Activated CD4-positive, CD25-positive, alpha-beta regulatory T cell (primary cell): ENCODE measurements at places on chromosomes 2 and 18.

DNA sequence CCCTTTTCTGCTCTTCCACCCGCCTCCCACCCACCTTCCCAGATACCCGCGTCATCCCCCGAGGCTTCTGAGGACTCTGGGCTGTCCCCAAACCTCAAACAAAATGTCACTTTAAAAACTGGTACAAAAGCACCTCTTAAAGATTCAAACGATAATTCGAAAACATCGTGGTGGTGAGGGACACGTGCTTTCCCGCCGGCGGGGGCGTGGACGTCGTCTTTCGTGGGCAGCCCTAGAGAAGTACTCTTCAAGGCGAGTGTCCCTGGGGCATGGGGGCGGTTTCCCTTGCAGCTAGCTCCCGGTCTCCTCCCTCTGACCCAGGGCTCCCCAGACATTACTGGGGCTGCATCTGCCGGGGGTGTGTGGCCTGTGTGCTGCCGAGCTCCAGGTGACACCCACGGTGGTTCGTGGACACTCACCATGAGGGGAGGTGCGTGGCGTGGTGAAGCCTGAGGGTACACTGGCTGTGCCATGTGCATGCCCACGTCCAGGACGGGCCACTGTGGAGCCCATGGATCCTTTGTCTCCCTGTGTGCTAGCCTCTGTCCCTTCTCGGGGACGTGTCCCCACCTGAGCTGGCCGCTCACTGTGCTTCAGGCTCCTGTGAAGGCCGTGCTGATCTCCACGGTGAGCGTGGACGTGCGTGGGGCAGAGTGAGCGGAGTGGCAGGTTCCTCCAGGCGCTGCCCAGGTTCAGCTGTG is 117.8 kb downstream of the NFATC1 start:
- DNase-seq = no peak

DNA sequence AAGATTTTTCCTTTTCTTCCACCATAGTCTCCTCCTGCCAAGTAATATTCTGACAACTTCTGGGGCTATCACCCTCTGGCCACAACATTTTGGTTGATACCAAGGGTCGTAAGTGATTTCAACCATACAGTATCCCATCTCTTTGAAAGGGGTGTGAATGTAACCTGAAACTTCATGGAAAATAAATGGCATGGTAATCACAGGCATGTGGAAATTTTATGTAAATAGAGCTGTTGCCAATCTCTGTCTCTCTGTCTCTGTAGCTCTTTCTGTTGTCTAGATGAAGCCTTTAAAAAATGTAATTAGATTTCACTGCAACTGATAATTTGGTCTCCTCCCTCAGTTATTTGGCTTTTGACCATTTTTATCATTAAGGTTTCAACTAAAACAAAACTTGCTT is 125.6 kb upstream of the RPRM start:
- no peak for DNase-seq

GRCh38 chr2:166468124-166469024 is 25.7 kb downstream of the SCN7A start:
- DNase-seq = no peak

GRCh38 chr2:106197878-106198277 is 3.8 kb upstream of the UXS1 start:
- DNase-seq = no peak

DNA sequence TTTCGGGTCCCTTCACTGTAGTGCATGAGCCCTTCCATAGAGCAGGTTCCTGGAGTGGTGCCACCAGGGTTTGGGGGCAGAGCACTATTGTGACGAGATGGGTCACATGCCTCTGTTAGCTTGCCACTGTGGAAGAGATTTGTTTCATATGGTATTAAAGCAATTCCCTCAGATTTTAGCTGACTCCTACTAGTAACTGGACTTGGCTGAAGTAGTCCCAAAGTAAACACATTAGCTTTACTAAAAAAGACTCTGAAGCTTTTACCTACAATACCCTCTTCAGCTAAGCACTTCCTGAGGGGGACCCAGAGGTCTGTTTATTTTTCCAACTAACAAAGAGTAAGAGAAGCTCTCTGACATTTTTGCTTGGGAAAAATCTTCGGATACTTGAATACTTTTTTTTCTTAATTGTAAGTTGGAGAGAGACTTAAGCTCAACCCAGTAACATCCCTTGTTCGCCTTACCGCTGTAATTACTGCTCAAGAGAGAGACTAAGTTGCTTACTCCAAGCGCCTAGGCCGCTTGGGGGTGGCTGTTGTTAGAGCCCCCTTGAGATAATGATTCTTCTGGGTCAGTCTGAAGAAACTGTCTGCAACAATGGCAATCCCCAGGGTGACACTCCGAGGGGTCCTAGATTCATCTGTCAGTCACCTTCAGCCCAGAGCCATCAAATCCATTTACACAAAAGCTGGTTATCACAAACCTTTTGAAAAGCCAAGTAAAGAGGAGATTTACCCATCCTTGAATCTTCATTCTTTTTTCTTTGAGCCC is 177.4 kb downstream of the FIGN start:
- no peak for DNase-seq

GRCh38 chr2:187577310-187577709 is 23.1 kb upstream of the TFPI start:
- DNase-seq = no peak

- DNase-seq = no peak
Observed at GRCh38 chr2:67625178-67625577, 228.0 kb downstream of the ETAA1 start.

DNA sequence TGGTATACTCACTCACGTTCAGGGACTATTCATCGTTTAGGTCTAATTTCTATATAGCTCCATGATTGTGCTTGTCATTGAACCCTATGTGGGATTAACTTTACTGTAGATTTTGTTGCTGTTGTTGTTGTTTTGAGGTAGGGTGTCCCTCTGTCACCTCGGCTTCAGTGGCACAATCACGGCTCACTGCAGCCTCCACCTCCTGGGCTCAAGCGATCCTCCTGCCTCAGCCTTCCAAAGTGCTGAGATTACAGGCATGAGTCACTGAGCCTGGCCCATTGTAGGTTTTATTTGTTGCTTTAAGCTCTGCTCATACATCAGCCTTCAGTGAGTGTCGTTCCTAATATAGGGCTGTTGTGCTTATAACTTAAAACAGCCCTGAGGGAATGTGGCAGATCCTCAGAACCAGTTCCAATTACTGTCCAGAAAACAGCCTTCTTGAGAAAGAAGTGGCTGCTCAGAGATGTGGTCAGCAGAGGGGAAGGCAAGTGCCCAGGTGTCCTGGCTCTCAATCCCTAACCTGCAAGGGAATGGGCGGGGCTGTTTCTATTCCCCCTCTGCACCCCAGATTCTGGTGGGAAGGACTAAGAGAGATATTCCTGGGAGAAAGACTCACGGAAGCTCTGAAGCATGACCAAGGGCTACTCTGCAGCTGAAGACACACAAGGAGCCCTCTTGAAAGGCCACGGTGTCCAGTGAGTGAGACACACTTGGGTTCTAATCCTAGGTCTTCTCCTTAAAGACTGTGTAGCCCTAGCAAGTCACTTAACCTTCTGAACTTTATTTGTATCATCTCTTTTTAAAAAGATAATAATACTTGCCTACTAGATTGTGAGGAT is 79.6 kb upstream of the LCLAT1 start:
- DNase-seq = no peak

DNA sequence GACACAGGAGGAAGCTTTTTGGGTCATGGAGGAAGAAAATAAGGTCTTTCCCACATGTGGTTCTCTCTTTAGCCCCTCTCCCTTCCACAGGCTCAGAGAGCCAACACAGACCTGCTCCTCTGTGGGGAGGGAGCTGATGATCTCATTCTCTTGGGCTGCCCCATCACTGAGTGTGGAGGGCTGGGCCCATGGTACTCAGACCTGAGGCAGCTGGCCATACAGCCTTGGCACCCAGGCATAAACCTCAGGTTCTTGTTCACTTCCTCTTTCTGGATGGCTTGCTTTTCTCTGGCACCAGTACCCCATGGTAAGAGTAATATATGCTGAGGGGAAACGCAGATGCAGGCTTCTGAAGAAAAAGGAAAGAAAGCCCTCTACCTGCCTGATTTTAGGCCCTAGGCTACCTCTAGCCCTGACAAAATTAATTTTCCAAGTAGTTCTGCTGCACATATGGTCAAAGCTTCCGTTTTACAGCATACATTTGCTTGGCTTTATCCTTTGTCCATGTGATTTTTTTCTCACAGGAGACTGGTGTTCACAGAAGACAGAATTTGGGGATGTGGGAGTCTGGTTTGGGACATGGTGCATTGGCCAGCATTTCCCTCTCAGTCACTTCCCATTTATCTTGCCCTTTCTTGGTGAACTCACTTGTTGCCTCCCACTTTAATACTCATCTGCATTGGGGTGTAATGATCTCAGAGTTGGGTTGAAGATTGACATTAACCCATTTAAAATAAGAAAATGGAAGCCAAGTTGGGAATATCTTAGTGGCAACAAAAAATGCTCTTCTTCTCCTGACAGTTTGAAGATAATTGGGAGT is 11.1 kb downstream of the DHRS9 start:
- DNase-seq = no peak

DNA sequence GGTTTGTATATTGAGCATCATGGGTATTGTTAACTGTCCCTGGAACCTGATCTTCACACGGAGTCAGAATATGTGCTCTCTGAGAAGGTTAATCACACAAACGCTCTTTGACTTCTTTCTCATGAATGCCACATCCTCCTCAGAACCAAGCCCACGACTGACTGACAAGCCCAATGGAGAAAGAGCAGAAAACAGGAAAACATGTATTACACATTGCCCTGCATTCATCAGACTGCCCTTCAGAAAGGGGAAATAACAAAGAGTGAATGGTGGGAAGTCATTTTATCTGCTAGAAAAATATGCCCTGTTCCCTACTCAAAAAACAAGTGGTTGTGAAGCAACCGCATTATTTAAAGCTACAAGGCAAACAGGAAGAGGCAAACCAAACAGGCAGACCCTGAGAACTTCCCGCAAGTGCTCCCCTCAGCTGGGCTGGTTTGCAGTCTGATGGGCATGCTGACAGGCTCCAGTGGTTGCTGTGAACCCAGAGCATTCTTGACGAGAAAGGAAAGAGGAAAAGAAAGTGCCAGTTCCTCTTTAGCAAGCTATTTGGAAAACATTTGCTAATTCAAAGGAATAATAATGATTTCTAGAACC is 172.9 kb upstream of the SETBP1 start:
- no peak for DNase-seq

GRCh38 chr2:138493334-138493733 is 8.2 kb upstream of the SPOPL start:
- no peak for DNase-seq

DNA sequence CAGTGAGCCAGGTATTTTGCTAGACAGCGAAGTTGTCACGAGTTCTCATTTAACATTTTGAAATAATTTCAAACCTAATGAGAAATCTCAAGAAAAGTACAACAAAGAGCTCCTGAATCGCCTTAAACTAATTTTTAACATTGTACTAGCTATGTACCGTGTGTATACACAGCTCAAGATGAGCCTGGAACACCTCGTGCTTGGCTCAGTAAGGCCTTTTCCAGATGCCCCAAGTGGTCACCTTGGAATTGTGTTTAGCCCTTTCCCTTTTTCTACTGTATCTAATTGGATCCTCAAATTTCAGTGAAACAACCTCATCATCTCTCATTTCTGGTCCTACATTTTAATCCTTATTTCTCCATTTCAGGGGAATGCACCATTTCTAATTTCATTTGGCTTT is 7.2 kb downstream of the PTPN4 start:
- DNase-seq = no peak
